T-helper 17 cell (primary cell): ENCODE measurements at places on chromosomes 11 and 22.

GRCh38 chr11:61554172-61554988 is 26.5 kb downstream of the SYT7 start:
- DNase-seq, result no peak

DNA sequence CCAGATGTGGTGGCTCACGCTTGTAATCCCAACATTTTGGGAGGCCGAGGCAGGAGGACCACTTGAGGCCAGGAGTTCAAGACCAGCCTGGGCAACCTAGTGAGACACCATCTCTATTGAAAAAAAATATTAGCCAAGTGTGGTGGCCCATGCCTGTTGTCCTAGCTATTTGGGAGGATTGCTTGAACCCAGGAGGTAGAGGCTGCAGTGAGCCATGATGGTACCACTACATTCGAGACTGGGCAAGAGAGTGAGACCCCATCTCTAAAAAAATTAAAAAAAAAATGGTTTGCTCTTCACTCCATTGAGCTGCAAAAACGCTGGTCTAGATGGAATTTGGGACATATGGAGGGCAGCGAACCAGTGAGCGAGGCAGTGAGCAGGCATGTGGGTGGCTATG is 21.6 kb upstream of the SOX10 start:
- no peak for DNase-seq

- no peak for DNase-seq
Observed at GRCh38 chr22:27483095-27483785, 318.3 kb downstream of the MN1 start.

- no peak for DNase-seq
Observed at GRCh38 chr11:77121096-77121640, 6.9 kb upstream of the MYO7A start.

GRCh38 chr22:45529971-45530575 is 27.4 kb downstream of the FBLN1 start:
- no peak for DNase-seq

DNA sequence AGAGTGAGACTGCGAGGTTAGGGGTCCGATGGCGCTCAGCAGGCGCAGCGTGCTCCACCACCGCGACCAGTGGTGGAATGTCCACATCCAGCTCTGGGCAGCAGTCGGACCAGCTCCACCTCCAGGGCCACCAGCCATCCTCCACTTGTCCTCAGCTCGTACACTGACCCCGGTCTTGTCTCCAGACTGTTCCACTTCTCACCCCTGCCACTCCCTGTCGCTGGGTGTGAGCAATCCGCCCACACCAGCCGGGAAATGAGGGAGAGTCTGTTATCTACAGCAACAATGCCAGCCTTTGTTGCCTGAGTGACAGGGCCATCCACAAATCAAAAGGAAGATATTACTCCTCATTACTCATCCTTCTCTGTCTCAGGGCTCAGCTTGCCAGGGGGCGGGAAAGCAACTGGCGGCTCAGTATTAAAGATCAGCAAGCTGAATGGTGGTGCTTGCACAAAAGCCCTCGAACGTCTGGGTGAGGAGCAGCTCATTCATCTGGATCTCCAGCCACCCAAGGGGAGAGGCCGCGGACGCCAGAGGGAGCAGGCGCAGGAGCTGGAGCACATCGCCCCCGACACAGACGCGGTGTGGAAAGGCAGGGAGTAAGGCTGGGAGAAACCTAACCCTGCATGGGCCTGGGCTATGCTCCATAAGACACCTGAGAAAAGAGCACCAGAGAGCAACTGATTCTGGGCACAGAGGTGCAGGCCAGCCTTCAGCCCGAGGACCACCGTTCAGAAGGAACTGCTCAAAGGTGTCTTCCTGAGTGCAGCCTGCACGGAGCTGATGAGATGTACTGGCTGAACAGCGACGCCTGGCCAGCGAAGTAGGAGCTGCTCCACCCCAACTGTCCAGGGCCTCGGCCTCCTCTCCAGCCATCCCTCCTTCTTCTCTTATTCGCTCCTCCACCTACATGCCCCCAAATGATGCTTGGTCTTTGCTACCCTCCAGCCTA is 21.9 kb downstream of the IGSF9B start:
- no peak for DNase-seq

DNA sequence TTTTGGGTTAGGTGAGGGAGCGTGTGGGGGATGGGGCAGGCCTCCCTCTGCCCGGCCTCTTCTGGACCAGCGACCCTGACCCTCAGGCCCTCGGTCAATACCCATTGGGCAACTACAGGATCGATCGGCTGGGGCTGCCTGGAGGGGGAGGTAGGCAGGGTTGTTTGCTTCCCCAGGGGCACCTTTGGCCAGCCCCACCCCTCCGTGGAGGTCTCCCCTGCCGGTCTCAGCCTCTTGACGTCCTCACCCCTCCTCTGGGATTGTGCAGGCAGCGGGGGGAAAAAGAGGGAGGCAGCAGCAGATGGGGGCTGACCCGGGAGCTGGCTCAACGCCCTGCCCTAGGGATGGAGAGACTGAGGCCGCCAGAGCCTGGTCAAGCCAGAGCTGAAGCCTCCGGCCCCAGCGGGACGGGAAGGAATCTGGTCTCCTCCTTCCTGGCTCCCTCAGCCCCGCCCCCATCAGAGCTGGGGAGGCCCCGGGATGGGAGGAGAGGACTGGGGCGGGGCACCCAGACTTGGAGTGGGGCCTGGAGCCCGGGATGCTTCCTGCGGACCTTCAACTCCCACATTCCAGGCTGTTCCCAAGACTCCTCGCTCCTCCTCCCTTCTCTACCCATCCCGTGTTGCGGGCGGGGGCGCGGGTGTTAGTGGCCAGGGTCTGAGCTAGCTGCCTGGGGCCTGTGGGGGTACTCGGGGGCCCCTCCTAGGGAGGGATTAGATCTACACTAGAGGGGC is 14.4 kb upstream of the CDC42EP1 start:
- DNase-seq, result no peak

GRCh38 chr22:28989484-28989883 is 72.1 kb downstream of the C22orf31 start:
- no peak for DNase-seq

- no peak for DNase-seq
Observed at GRCh38 chr22:31897842-31898805, 46.2 kb upstream of the YWHAH start.

- no peak for DNase-seq
Observed at GRCh38 chr11:112797648-112798293, 163.4 kb upstream of the NCAM1 start.

- no peak for DNase-seq
Observed at GRCh38 chr11:112392904-112393303, 132.2 kb upstream of the PLET1 start.

- DNase-seq, result no peak
Observed at GRCh38 chr22:50531962-50532674, 2.3 kb upstream of the TYMP start.

DNA sequence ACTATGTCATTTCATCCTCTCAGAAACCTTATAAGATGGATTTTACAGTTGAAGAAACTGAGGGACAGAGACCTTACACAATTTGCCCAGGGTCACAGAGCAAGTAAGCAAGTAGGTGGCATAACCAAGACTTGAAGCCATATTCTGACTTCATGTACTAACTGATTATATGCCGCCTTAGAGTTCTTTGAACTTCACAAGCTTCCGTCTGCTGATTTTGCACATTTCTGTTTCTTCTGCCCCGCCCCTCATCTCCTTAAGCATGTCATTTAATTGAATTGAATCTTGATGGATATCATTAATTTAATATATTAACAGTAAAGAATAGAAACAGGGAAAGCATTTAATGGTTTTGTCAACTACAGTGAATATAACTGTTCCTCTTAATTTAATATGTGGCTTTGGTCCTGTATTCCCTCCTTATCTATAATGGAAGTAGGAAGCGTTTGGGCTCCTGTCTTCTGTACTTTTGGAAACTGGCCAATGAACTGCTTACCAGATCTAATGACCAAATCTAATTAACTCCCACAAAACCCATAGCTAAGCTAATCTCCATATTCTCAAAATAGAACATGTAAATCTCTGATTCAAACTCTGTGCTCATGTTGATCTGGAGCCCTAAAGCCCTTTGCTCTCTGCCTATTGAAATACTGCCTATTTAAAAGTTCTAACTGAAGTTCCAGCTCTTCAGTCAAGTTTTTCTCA is 30.4 kb downstream of the SIK2 start:
- no peak for DNase-seq

- DNase-seq, result no peak
Observed at GRCh38 chr22:22663861-22664800, 19.7 kb downstream of the GGTLC2 start.

DNA sequence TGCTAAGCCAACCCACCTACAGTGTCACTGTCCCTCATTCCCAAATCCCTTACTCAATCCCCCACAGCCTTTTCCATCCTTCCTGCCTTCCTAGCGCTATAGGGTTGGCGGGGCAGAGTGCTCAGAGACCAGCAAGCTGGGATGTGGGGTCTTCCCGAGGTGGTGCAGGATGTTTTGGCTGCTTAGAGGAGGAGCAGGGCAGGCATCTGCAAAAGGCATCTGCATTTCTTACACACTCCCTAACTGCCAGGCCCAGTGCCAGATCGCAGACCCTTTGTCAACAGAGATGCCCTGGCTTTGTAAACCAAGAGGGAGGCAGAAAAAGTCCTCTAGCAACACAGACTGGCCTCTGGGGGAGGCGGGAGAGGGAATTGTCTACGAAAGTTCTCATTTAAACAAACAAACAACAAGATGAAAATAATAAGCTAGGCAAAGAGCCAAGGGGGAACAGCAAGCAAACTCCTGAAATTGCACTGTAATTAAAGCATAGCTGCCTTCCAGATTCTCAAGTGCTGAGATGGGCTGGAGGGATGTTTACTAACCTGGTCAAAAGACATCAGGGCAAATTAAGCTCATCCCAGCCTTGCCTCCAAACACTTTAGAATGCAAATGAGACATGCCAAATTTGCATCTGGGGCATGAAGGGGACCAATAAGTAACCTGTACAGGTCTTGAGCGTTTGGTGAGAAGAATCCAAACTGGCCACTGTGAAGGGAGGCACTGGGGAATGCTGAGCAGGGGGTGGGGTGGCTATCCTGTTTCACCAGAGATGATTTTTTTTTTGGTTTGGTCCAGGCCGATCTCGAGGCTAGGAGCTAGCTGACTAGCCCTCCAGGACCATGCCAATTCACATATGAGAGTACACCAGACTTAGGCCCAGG is 38.1 kb upstream of the ADA2 start:
- DNase-seq, result no peak

GRCh38 chr11:8178297-8178696 is 9.5 kb upstream of the RIC3 start:
- DNase-seq, result no peak

GRCh38 chr11:12249590-12250260 is 127.6 kb upstream of the PARVA start:
- DNase-seq, result no peak

- DNase-seq, result no peak
Observed at GRCh38 chr11:85318573-85318972, 308.6 kb downstream of the DLG2 start.

DNA sequence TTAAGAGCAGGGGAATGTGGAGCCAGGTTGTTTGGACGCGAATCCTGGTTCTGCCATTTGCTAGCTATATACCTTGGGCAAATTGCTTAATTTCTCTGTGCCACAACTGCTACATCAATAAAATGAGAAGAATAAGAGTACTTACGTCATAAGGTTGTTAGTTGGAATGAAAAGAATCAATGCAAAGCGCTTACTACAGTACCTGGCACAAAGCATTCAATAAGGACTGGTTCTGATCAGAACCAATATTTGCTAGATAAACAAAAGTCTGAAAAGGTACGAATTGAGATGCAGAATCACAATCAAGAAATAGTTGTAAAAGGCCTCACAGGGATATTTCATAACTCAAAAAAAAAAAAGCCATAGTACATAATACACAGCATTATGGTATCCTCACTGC is 11.2 kb downstream of the AMBRA1 start:
- DNase-seq, result no peak

GRCh38 chr11:111782109-111782741 is 16.0 kb upstream of the PPP2R1B start:
- DNase-seq, result no peak

GRCh38 chr11:108392353-108392752 is 75.0 kb downstream of the C11orf65 start:
- no peak for DNase-seq

- DNase-seq, result no peak
Observed at GRCh38 chr11:35531246-35531645, 5.8 kb upstream of the PAMR1 start.

DNA sequence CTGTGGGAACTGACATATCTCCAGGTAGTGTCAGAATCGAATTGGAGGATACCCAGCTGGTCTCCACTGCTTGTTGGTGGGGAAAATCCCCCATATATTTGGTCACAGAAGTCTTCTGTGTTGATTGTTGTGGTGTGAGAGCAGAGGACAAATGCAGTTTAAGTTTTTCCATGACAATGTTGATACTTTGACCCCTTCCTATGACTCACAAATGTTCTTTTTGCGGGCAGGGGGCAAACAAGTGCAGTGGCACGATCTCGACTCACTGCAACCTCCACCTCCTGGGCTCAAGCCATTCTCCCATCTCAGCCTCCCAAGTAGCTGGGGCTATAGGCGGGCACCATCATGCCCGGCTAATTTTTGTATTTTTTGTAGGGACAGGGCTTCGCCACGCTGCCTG is 7.4 kb upstream of the PATL1 start:
- DNase-seq, result no peak

DNA sequence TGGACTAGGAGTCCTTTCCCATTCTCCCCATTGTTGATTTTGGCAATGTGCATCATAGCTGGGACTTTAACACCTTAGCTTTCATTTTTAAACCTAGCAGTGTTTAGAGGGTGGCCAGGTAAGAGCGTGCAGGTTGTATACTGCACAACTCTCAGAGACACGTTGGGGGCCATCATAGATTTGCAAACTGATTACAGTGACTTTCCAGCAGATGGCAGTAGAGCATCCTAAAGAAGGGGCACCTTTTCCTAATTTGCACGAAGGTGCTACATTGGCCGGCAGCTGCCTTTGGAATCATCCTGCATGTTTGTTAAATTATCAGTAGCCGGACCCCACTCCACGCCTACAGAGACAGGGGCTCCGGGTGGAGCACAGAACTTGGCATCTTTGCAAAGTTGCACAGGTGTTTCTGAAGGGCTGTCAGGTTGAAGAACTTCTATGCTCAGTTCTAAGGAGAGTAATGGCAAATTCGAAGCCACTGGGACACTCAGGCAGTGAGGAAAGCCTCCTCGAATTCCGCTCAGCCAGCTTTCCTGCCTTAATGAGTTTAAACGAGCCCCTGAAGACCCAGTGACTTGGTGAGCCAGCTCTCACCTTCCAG is 7.7 kb downstream of the LHFPL7 start:
- no peak for DNase-seq

- no peak for DNase-seq
Observed at GRCh38 chr11:1760351-1761109, 3.2 kb downstream of the CTSD start.

GRCh38 chr11:75013051-75013450 is 24.3 kb downstream of the NEU3 start:
- DNase-seq, result no peak

DNA sequence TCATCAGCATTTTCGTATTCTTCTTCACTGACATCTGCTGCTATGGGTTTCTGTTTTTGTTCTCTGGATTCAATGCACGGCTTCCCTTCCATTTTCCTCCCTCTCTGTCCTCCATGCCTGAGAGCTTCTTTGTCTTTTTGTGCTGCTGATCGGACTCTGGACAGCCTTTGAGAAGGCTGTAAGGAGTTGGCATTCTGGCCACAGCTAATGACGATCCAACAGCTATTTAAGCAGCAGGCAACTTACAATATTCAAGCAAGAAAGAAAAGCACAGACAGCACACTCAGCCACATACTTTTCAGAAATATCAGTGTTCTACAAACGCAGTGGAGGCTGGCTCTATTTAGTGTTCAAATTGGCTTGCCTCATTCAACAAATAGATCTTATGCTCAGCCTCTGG is 60.9 kb upstream of the ZC3H12C start:
- no peak for DNase-seq

GRCh38 chr22:19748991-19749664 is 11.4 kb upstream of the TBX1 start:
- no peak for DNase-seq

GRCh38 chr11:110113505-110113904 is 20.3 kb downstream of the ZC3H12C start:
- no peak for DNase-seq
